ENCODE measurements at places on chromosomes 2 and 18.

DNA sequence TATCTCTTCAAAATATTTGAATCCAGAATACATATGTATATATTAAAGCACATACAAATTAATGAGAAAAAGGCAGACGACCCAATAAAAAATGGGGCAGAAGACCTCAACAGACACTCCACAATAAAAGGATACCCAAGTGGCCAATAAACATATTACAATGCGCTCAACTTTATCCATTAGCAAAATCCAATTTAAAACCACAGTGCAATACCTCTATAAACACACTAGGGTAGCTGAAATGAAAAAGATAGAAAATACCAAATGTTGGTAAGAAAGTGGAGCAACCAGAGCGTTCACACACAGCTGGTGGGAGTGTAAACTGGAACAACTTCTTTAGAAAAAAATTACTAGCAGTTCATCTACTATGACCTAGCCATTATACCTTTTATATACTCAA lies 75.3 kb downstream of the CCDC148 start:
- DNase-seq, result no peak

- no peak for DNase-seq
These were observed 780 bp downstream of the HTRA2 start for GRCh38 chr2:74530239-74531187.

DNA sequence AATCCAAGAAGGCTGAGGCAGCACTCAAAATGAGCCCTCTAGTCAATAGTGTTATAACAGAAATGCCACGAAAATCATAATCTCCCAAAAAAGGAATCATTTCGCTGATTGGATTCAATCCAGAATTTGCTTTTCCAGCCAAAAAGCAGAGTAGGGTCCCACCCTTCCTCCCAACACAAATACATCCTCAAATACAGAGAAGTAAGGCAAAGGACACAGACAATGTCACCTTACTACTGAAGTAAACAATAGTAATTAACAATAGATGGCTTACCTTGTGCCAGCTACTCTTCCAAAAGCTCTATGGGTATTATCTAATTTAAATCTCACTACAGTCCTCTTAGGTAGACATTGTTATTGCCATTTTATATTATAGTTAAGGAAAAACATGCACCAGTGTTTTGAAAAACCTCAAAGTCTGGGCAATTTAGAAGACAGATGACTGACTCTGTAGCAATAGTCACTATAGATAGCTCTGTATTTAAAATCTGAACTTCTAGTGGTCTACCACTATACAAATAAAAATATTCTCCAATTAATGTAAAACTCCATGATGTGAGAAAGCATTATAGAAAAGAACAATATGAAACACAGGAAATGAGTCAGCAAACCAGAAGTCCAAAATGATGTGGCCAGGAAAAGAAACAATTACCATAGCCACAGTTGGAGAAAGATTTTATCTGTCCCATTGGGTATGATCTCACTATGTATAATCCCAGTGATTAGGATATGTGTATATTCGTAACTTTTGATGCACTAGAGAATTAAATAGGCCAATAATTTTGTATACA lies 305.0 kb upstream of the ERBB4 start:
- DNase-seq, result peak; percentile 38

DNA sequence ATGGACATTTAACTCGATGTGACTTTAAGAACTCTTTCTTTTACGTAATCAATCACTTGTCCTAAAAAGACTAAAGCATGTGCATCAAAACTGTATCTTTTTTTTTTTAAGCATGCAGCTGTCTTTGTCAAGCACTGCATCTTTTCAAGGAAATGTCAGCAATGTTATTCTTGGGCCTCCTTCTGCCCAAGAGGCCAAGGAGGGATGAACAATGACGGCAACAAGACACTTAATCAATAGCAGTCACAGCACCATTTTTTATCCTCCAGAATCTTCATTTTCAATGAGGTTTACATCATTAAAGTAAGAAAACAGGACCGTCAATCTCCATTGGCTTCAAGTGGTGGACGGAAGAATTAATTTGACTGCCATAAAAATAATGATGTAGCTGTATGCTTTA lies 253.8 kb downstream of the AFF3 start:
- no peak for DNase-seq

GRCh38 chr2:138718405-138718804 lies 61.8 kb downstream of the NXPH2 start:
- no peak for DNase-seq

GRCh38 chr18:67194886-67195285 lies 321.6 kb downstream of the DSEL start:
- no peak for DNase-seq

GRCh38 chr2:55229221-55229620 lies 2.9 kb downstream of the CLHC1 start:
- no peak for DNase-seq

- no peak for DNase-seq
These were observed 66.4 kb downstream of the EPAS1 start for GRCh38 chr2:46363535-46364170.

GRCh38 chr2:216927163-216927562 lies 67.3 kb upstream of the TNP1 start:
- no peak for DNase-seq

- DNase-seq, result no peak
These were observed 223.4 kb upstream of the RND3 start for GRCh38 chr2:150710916-150711315.

GRCh38 chr2:157698430-157698829 lies 69.8 kb upstream of the ACVR1C start:
- no peak for DNase-seq

DNA sequence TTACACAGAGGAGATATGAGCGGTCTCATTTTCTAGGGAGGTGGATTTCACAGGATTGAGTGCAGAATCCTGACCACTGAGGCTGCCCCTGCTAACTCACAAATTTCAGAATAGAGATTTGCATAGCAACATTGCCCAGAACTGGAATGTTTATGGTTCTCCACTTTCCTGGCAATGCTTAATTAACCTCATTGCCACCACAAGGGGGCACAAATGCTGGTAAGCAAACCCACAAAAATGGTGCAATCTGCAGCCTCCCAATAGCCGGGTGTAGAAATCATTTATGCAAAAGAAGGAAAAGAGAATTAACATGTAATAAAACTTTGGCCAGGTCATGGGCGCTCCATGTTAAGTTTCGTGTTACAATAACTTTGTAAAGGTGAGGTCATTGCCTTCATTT lies 112.4 kb downstream of the CYRIA start:
- peak; percentile 15 for DNase-seq

DNA sequence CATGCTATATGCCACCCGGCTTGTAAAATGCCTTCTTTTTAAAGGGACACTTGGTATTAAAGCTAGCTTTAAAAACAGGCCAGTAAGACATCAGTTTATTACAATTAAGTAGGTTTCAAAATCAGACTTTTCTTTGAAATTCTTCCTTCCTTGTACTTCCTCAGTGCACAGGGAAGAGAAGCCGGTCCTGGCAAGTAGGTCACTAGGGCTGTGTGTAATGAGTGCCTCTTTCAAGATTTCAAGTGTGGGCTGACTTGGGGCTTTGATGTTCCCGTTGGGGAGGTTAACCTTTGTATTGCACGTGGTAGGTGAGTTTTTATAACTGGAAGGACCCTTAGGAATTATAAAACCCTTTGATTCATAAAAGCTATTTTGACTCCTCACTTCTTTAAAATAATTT lies 566.4 kb upstream of the ID2 start:
- DNase-seq, result no peak

GRCh38 chr2:182836451-182836850 lies 30.0 kb downstream of the FRZB start:
- no peak for DNase-seq

GRCh38 chr2:218396688-218397462 lies 2.8 kb upstream of the CTDSP1 start:
- DNase-seq, result peak; percentile 36

DNA sequence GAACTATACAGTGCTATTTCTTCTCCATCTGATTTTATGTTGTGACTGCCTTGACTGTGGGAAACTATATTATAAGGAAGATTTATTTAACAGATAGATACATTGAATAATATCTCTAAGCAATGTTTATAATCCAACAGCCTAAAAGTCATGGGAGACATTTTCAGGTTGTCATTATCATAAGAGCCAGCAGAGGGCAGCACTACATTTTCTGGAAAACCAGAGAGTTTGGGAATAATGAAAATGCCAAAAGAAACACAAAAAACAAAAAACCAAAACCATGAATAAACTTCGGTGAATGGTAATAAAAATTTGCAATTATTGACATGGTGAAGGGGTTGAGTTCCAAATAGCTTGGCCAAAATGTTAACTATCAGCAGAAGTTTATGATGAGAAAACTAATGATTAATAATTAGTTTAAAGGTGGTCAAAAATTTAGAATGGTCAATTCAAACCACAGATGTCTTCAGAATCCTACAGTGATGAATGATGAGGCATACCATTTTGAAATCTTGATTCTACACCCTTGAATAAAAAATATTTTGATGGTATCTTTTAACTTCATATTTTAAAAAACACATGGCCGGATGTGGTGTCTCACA lies 4.7 kb downstream of the EEF1B2 start:
- DNase-seq, result peak; percentile 35

GRCh38 chr2:73253901-73254300 lies 19.8 kb downstream of the CCT7 start:
- no peak for DNase-seq

- no peak for DNase-seq
These were observed 126.5 kb downstream of the RNF144A start for GRCh38 chr2:7043690-7044089.

DNA sequence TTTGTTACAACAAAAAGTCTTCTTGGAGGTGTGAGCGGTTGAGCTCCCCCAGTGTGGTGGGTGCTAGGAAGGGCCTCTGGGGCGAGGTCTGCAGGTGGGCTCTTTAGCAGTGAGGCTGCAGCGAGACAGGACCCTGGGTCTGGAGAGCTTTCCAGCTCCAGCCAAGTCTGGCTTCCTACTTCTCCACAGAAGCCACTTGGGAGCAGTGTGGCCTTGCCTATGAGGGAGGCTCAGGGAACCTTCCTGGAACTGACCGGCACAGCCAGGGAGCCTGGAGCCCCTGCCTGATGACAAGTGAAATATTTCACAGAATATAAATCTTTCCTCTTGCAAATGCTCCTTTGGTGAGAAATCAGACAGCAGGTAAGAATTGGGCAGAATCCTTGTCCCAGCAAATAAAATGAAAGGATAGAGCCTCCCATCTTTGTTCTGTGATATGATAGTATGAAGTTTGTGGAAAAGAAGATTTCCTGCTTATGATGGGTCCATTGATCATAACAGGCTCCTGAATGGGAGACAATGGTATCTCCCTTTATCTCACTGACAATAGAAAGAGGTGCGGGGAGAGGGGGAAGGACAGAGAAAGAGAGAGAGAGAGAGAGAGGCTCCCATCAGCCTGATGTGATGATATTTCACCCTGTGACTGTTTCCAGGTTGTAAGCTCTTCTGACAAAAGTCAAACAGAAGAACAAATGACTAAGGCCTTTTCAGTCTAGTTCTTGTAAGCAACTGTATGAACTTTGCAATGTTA lies 289.8 kb upstream of the SPRED2 start:
- DNase-seq, result peak; percentile 15

GRCh38 chr2:178892751-178893625 lies 85.8 kb upstream of the TTN start:
- no peak for DNase-seq

GRCh38 chr2:232318169-232318855 lies 60.2 kb upstream of the ALPP start:
- no peak for DNase-seq

DNA sequence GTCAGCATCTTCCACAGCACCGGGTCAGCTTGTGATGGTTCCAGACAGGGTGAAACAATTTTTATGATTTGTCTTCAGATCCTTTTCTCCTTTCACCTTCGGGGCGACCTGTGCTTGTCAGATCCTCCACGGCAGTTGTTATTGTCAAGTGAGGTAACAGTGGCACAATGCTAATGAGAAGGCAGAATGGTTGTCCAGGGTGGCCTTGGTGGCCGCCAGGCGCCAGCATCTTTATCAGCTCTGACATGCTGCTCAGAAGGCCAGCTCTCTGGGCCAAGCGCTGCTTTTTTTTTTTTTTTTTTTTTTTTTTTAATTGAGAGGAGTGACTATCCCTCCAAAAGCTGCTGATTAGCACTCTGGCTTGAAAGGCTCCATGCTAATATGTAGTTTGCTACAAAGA lies 52.3 kb upstream of the MGAT5 start:
- DNase-seq, result no peak

- DNase-seq, result no peak
These were observed 28.5 kb downstream of the MAP4K3 start for GRCh38 chr2:39408351-39409136.

- no peak for DNase-seq
These were observed 17.9 kb upstream of the LRRTM1 start for GRCh38 chr2:80322311-80322920.

GRCh38 chr18:725646-726045 lies 13.2 kb upstream of the ENOSF1 start:
- DNase-seq, result no peak

DNA sequence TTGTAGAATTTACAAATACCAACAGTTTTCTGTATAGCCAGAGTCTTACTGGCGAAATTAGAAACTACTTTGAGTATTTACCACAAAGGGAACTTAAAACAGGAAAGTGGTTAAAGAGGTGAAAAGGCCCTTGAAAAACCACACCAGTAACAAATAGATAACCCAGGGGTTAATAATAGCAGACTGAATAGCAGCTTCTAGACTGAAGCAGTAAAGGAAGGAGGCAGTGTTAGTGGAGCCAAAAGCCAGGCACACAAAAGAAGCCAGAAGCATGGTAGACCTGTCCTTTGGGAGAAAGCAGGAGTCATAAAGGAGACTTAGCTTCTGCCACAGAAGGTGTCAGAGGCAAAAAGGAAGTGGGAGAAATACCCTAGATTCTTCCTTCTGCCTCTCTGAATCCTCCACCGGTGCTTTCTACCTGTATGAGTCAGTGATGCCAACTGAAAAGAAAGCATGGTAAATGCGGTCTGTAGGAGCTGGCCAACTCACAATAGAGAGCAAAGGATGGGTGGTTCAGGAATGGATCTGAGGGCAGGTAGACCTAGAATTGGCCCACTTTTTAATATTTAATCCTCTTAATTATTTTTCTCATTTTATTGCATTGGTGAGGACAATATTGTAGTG lies 97.3 kb downstream of the ARL6IP6 start:
- DNase-seq, result no peak

DNA sequence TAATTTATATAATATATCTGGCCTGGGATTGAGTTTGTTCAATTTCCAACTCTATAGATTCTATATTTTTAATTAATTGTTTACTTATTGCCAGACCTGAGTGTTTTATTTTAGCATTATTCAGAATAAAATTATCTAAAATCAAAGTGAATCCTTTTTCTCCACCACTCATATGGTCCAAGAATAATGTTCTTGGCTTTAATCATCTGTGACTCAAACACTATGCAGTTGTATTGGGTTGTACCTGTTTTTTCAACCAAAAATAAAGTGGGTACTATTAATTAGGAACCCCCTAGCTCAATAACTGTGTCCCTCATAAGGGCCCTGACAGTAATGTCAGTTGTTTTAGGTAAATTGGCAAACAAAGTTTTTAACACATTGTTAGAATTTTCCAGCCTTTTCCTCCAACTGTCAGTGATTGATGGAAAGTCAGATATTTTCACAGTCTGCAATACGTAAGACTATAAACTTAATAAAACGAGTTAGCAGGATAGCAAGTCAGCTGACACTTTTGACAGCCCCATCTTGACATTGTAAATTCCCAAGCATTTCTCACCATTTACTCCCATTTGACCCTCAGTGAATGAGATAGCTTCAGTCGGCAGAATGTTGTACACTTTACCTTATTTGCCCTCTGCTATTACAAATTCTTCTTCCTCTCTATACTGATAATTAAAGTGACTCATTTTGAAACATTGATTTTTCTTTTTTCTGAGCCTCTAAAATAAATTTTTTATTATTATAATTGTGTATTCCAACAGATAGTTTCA lies 587.4 kb downstream of the METTL4 start:
- DNase-seq, result no peak
